Activated naive CD8-positive, alpha-beta T cell treated with anti-CD3 and anti-CD28 coated beads, Interleukin-2, amount 10 ng/mL, durations not matched to agents 7 days and 5 days (primary cell): ENCODE measurements at places on chromosomes 2 and 18. TPM values are rescaled to one million over a fixed set of nuclear protein-coding genes. Genes with fewer than 3 reads are reported as not detected.
A peak's percentile ranks its signal among the peaks of the same experiment; 100 is the strongest.

- DNase-seq, result no peak
- H3K27me3 ChIP-seq, result no peaks in the 10 kb centered on the region
- H3K4me3 ChIP-seq, result no peak overlapping the region
- H3K27ac ChIP-seq, result no peak overlapping the region
- H3K36me3 ChIP-seq, result no peaks in the 10 kb centered on the region
Observed at GRCh38 chr2:48733067-48733503, 22.4 kb downstream of the LHCGR start.

DNA sequence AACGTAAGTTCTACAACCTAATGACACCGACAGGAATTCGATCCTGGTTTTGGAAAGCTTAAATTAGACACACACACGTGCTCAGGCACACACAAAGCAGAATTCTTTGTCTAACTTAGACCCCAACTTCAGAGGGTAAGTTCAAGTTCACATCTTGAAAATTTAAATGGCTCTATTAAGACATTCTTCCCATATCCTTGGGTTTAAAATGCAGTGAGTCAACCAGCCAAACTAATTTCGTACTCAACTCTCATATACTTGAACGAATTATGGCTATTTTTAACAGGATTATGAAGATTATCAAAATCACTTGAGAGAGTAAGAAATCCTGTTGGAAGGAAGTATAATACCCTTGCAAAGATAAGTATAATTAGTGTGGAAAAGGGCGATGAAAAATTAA is 53.2 kb upstream of the ARL4C start:
- peaks cover 9% of the 10 kb centered on the region for H3K4me1 ChIP-seq
- H3K4me3 ChIP-seq, result no peak overlapping the region
- no peak for DNase-seq
- no peak overlapping the region for H3K27ac ChIP-seq

- DNase-seq, result no peak
- peaks cover 2% of the 10 kb centered on the region for H3K27me3 ChIP-seq
- H3K4me1 ChIP-seq, result no peaks in the 10 kb centered on the region
- no peak overlapping the region for H3K27ac ChIP-seq
Observed at GRCh38 chr18:56286775-56287325, 351.5 kb downstream of the TXNL1 start.

- H3K4me1 ChIP-seq, result peaks cover 44% of the 10 kb centered on the region
- no peaks in the 10 kb centered on the region for H3K27me3 ChIP-seq
- peak overlapping the region; percentile 72 for H3K27ac ChIP-seq
Observed at GRCh38 chr18:3067165-3067661, 54.3 kb upstream of the LPIN2 start.

GRCh38 chr2:190277234-190278112 is 42.2 kb downstream of the HIBCH start:
- H3K36me3 ChIP-seq, result peaks cover 7% of the 10 kb centered on the region
- H3K27me3 ChIP-seq, result no peaks in the 10 kb centered on the region
- H3K4me1 ChIP-seq, result no peaks in the 10 kb centered on the region
- DNase-seq, result no peak

Gene ANKRD30B
- total RNA-seq, result not detected

DNA sequence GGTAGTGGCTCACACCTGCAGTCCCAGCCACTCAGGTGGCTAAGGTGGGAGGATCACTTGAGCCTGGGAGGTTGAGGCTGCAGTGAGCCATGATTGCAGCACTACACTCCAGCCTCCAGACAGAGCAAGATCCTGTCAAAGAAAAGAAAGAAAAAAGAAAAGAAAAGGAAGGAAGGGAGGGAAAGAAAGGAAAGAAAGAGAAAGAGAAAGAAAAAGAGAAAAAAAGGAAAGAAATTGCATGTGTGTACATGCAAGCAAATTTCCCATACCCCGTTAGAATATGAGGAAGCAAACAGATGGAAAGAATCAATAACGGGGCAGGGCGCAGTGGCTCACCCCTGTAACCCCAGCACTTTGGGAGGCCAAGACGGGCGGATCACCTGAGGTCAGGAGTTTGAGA is 17.9 kb downstream of the TMEM127 start:
- no peak overlapping the region for H3K4me3 ChIP-seq
- H3K36me3 ChIP-seq, result peaks cover 17% of the 10 kb centered on the region
- DNase-seq, result no peak
- H3K27me3 ChIP-seq, result no peaks in the 10 kb centered on the region

DNA sequence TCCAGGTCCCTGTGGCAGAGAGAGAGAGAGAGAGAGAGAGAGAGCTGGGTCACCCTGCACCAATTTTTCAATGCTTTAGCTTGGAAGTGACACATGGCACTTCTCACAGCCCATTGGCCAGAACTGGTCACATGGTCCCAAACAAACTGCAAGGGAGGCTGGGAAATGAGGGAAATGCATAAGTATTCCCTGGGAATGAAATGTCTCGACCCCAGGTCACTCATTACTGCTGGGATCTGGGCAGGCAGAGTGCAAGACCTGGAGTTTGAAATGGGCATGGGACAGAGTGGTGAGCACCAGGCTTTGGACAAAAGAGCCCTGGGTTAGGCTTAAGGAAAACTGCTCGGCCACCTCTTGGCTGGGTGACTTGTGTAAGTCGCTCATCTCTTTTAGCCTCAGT is 37.0 kb downstream of the SMAD7 start:
- DNase-seq, result peak; percentile 14
- H3K27ac ChIP-seq, result no peak overlapping the region
- peaks cover 5% of the 10 kb centered on the region for H3K36me3 ChIP-seq
- peaks cover 36% of the 10 kb centered on the region for H3K4me1 ChIP-seq
- no peak overlapping the region for H3K4me3 ChIP-seq
